IgD-negative memory B cell (primary cell): ENCODE measurements at places on chromosomes 1 and 21. TPM values are rescaled to one million over a fixed set of nuclear protein-coding genes. Genes with fewer than 3 reads are reported as not detected.

The KIF26B gene
- 0.29 TPM for polyA plus RNA-seq

The TNFRSF1B gene
- polyA plus RNA-seq: 117 TPM

The UROD gene
- 52.8 TPM for polyA plus RNA-seq

The KIF1B gene
- polyA plus RNA-seq: 1.8 TPM

The RBP7 gene
- polyA plus RNA-seq: 1.3 TPM

The SLAMF9 gene
- polyA plus RNA-seq: not detected

The PLEKHN1 gene
- 0.14 TPM for polyA plus RNA-seq

The FCRL6 gene
- 2.1 TPM for polyA plus RNA-seq

The PRRC2C gene
- 67.2 TPM for polyA plus RNA-seq

The SLC26A9 gene
- polyA plus RNA-seq: not detected

The CD101 gene
- 1.8 TPM for polyA plus RNA-seq

The NUDC gene
- 121 TPM for polyA plus RNA-seq

The NHLH1 gene
- not detected for polyA plus RNA-seq

The ILF2 gene
- polyA plus RNA-seq: 106 TPM

The FMO4 gene
- polyA plus RNA-seq: 1.5 TPM
